Right atrium auricular region (tissue), 2 donors: ENCODE measurements at places on chromosomes 1 and 21.

- H3K4me1 ChIP-seq = no peaks in the 10 kb centered on the region
- H3K27ac ChIP-seq = no peak overlapping the region
- DNase-seq = no peak
- H3K27me3 ChIP-seq = no peaks in the 10 kb centered on the region
- H3K36me3 ChIP-seq = no peaks in the 10 kb centered on the region
Observed at GRCh38 chr1:217948741-217949140, 317.6 kb downstream of the SPATA17 start.

- no peaks in the 10 kb centered on the region for H3K27me3 ChIP-seq
- no peak overlapping the region for H3K27ac ChIP-seq
- H3K4me3 ChIP-seq = no peak overlapping the region
- peaks cover 23% of the 10 kb centered on the region for H3K4me1 ChIP-seq
- DNase-seq = no peak
- peaks cover 22% of the 10 kb centered on the region for H3K36me3 ChIP-seq
Observed at GRCh38 chr1:54221867-54222484, 22.0 kb downstream of the MRPL37 start.

DNA sequence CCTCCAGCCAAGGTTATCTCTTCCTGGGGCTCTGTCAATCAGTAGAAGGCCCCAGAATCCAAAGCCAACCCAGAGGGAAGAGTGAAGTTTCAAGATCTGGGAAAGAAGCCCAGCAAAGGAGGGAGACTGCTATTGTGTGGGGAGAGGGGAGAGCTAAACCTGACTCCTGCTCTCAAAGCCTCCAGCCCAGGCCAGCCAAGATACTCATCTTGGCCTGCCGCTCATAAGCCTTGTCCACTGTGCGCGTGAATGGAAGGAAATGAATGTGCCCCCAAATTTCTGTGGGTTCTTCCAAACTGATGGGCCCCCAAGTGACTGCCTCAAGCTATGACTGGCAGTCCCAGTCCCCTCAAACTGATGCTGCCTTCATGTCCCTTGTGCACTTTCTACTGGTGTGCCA is 2.0 kb downstream of the PLXNA2 start:
- no peaks in the 10 kb centered on the region for H3K27me3 ChIP-seq
- H3K4me3 ChIP-seq = peak overlapping the region; percentile 75
- H3K36me3 ChIP-seq = no peaks in the 10 kb centered on the region

- H3K27ac ChIP-seq = peak overlapping the region; percentile 60
- DNase-seq = peak; percentile 89
- H3K36me3 ChIP-seq = peaks cover 16% of the 10 kb centered on the region
- no peaks in the 10 kb centered on the region for H3K27me3 ChIP-seq
- peak overlapping the region; percentile 25 for H3K4me3 ChIP-seq
Observed at GRCh38 chr1:155167166-155168104, 5.7 kb downstream of the KRTCAP2 start.

DNA sequence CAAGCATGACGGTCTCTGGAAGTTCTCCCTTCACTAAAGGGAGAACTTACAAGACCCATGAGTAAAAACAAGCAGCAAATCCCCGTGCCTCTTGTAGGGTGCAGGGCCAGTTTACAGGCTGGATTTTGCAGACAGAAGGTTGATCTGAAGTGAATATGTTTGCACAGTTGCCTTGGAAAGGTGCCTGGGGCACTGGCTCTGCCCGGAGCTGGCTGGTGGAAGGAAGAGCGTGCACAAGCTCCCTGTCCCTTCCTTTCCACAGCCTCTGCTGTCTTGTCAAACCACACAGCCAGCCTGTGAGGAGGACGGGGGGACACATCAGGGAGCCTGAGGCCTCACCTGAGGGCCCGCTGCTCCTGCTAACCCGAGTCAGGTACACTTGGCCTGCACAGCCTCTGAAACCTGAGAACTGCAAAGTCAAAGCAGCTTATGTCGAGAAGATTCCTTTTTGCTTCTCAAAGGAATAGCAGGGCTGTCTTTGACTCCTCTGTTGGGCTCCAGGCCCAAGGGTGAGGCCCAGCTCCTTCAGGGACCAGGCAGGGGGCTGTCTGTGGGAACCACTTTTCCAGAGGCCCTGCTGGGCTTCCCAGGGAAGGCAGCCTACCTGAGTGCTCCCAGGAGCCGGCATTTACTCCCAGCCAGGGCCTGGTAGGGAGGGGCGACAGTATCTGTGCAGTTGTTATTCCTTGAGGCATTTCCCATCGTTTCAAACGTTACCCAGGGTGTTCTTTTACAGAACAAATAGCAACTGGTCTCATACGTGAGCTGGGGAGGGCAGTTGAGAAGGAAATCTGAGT is 251.5 kb downstream of the SIPA1L2 start:
- H3K4me1 ChIP-seq = no peaks in the 10 kb centered on the region
- H3K36me3 ChIP-seq = no peaks in the 10 kb centered on the region
- peak overlapping the region; percentile 41 for H3K27ac ChIP-seq
- no peak overlapping the region for H3K4me3 ChIP-seq
- DNase-seq = no peak
- no peaks in the 10 kb centered on the region for H3K27me3 ChIP-seq

DNA sequence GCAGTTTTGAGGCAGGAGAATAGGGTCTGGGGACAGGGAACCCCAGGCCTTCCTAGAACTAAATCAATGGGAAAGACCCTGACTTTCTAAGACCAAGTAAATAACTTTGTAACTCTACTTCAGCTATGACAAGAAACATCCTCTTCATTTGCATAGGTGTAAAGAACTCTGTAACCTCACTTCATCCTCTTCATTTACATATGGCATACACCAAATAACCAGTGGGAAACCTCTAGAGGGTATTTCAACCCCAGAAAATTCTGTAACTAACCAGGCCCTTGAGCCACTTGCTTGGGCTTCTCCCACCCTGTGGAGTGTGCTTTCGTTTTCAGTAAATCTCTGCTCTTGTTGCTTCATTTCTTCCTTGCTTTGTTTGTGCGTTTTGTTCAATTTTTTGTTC is 495.6 kb downstream of the SIPA1L2 start:
- H3K4me3 ChIP-seq = no peak overlapping the region
- no peaks in the 10 kb centered on the region for H3K4me1 ChIP-seq
- no peaks in the 10 kb centered on the region for H3K36me3 ChIP-seq
- H3K27me3 ChIP-seq = no peaks in the 10 kb centered on the region
- H3K27ac ChIP-seq = no peak overlapping the region

DNA sequence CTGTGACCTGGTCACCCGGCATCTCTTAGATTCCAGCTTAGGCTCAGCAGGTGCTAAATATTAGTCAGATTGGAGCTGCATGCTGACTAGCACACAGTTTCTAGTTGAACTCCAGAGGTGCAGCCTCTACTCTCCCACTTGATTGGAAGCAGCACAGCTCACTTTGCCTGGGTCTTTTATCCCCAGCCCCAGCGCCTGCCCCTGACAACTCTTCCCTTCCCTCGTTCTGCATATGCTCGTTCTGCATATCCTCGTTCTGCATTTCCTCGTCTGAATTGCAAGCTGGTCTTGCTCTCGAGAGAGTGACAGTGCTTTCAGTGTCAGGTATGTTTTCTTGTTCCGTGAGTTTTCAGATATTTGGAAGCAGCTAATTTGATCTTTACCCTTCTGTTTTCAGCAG is 11.7 kb downstream of the COL18A1 start:
- peak overlapping the region; percentile 75 for H3K27ac ChIP-seq
- peaks cover 95% of the 10 kb centered on the region for H3K4me1 ChIP-seq
- no peaks in the 10 kb centered on the region for H3K27me3 ChIP-seq
- H3K36me3 ChIP-seq = no peaks in the 10 kb centered on the region

- no peak overlapping the region for H3K4me3 ChIP-seq
- no peak for DNase-seq
- no peaks in the 10 kb centered on the region for H3K36me3 ChIP-seq
- no peak overlapping the region for H3K27ac ChIP-seq
- no peaks in the 10 kb centered on the region for H3K4me1 ChIP-seq
- no peaks in the 10 kb centered on the region for H3K27me3 ChIP-seq
Observed at GRCh38 chr1:4214826-4215225, 314.8 kb upstream of the C1orf174 start.

- DNase-seq = no peak
- H3K36me3 ChIP-seq = no peaks in the 10 kb centered on the region
- no peak overlapping the region for H3K27ac ChIP-seq
- H3K27me3 ChIP-seq = no peaks in the 10 kb centered on the region
- peak overlapping the region; percentile 58 for H3K4me3 ChIP-seq
Observed at GRCh38 chr1:22711591-22712501, 1.2 kb downstream of the EPHB2 start.

GRCh38 chr1:25987951-25988350 is 9.9 kb downstream of the PAFAH2 start:
- no peak for DNase-seq
- no peaks in the 10 kb centered on the region for H3K27me3 ChIP-seq
- peaks cover 10% of the 10 kb centered on the region for H3K4me1 ChIP-seq
- no peak overlapping the region for H3K4me3 ChIP-seq
- H3K36me3 ChIP-seq = peaks cover 18% of the 10 kb centered on the region

GRCh38 chr1:102002057-102002456 is 5.3 kb upstream of the OLFM3 start:
- H3K27me3 ChIP-seq = no peaks in the 10 kb centered on the region
- no peaks in the 10 kb centered on the region for H3K36me3 ChIP-seq
- no peak overlapping the region for H3K27ac ChIP-seq
- no peaks in the 10 kb centered on the region for H3K4me1 ChIP-seq
